Stimulated activated CD4-positive, alpha-beta T cell treated with anti-CD3 and anti-CD28 coated beads, TNF-alpha, amount 100 ng/mL, for 24 hours (primary cell): ENCODE measurements at places on chromosomes 16 and 17.
A peak's percentile ranks its signal among the peaks of the same experiment; 100 is the strongest.

DNA sequence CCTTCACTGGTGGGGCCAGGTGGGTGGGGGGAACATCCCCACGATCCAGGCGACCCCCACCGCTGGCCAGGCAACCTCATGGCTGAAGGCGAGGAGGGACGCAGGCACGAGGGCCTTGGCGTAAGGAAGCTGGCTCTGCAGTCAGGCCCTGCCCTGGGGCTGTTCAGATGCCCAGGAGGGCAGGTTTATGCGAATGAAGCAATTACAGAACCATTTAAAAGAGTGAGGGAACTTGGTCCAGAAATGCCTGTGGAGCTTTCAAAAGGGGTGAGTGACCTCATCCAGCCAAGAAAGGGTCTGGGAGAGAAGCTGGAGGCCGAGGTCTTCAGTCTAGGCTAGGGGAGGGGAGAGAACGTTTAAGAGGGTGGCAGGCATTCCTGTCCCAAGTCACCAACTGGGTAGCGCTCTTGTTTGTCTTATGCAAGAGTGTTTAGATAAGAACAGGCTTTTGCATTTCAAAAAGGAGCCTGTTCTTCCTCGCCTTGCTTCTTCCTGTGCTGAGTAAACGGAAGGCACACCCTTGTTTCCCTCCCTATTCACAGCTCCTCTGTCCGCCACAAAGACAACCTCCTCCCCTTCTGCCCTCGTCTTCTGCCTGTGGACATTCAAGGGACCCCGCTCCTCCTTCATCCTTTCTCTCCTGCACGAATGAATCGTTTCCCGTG lies 183.5 kb upstream of the SDK2 start:
- DNase-seq = no peak

GRCh38 chr17:81082177-81083073 lies 47.5 kb downstream of the BAIAP2 start:
- no peak for DNase-seq

GRCh38 chr16:57985204-57986181 lies 14.6 kb upstream of the CNGB1 start:
- DNase-seq = no peak

GRCh38 chr17:9677411-9677810 lies 32.1 kb downstream of the USP43 start:
- DNase-seq = no peak

GRCh38 chr16:81210807-81211206 lies 27.7 kb upstream of the BCO1 start:
- DNase-seq = no peak

- DNase-seq = no peak
These were observed 188.0 kb upstream of the TNRC6C start for GRCh38 chr17:77770331-77771105.

DNA sequence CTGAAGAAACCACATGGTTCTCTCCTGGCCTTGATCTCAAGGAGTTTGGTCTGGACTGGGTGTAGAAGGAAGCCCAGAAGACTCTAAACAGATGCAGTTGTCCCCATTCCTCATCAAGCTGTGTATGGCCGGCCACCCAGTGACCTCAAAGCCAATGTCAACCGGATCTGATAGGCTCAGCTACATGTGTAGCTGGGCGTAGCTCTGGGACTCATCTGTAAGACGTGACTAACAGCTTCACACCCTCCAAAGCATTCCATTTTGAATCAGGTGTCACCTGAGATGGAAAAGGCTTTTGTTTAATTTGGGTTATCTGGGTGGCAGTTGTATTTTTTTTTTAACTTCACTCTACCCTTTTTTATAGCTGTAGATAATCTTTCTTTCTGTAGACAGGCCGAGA lies 130.4 kb downstream of the ABCC12 start:
- DNase-seq = no peak

GRCh38 chr16:4613636-4614570 lies 785 bp downstream of the UBALD1 start:
- no peak for DNase-seq

DNA sequence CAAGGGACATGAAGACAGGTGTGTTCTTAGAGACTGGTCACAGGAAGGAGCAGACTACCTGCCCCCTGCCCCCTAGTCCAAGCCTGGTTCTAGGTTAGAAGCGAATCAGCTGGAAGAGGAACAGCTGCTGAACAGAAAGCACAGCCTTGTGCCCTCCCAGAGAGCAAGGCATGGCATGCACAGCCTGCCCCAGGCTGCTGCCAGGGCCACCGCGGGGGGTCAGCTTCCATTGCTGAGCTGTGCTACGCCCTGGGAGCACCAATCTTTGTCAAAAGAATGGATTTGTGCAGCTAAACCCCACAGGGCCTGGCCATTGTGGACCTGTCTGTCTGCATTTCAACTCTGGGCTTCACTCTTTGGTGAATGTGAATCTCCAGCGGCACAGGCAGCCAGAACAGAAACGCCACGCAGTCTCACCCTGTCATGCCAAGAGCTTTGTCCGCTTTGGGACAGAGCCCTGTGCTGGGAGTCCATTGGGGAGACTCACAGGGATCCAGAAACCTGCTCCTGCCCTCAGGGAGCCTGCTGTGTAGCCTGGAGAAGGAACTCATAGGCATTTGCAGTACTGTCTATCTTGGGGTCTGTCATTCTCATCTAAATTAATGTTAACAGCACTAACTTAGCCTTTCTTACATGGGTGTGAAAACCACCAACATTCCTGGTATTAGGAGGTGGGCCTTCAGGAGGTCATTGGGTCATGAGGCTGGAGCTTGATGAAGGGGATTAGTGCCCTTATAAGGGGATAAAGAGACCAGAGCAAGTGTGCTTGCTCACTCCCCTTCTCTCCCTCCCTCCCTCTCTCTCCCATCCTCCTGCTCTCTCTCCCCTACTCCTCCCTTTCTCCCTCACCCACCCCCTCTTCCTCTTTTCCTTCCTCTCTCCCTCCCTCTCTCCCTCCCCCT lies 25.6 kb upstream of the CDRT4 start:
- no peak for DNase-seq

DNA sequence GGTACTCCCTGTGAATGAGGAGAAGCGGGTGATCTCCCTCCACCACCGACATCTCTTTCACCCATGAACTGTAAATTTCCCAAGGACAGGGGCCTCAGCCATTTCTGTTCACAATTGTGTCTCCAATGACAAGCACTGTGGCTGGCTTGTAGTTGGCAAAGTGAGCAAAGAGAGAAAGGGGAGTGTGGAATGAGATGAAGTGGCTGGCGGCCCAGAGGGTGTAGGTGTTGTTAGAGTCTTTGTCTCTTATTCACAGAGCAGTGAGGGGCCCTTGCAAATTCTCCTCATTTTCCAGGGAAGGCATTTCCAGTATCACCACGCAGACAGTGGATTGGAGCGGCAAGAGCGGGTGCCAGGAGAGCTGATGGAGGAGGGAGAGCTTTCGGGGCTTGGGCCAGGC lies 411.7 kb upstream of the EEF2KMT start:
- DNase-seq = no peak

- no peak for DNase-seq
These were observed 84.7 kb downstream of the LMF1 start for GRCh38 chr16:886084-886543.

DNA sequence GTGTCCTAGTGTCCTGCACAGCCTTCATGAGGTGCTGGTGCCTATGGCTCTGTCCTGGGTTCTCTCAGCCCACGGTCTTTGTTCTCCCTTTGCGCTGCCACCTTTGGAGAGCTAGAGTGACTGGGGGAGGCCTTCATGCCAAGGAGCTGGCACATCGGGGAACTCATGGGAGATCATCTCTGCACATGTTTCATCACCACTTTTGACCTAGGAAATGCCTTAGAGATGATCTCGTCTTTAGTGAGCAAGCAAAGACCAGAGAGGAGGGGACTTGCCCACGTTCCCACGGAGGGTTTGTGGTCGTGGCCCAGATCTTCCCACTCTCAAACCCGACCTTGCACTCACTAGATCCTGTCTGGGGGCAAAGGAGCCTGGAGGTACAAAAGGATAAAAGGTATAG lies 23.5 kb downstream of the TBX4 start:
- no peak for DNase-seq

DNA sequence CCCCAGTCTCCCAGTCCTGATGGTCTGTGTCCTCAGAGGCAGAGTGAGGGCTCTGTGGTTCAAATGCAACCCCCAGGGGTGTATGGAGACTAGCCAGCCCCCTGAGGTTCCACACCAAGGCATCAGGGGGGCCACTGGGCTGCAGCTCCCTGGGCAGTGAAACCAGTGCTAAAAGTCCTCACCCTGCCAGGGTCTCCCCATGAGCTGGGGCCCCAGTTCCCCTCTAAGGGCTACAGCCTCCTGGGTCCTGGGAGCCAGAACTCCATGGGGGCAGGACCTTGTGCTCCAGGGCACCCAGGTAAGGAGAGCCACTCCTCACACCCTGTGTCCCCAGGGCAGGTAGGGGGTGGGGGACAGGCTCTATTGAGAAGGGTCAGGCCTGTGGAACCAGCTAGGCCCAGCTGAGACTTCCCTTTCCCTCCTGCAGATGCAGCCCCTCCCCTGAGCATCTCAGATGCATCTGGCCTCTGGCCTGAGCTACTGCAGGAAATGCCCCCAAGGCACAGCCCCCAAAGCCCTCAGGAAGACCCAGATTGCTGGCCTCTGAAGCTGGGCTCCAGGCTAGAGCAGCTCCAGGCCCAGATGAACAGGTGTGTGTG lies 6.4 kb upstream of the DCAF7 start:
- DNase-seq = no peak

GRCh38 chr17:40224718-40225550 lies 5.8 kb downstream of the WIPF2 start:
- no peak for DNase-seq

- DNase-seq = no peak
These were observed 168.6 kb upstream of the IRX3 start for GRCh38 chr16:54455030-54455725.

- no peak for DNase-seq
These were observed 168.1 kb downstream of the ZFHX3 start for GRCh38 chr16:72879846-72880245.

DNA sequence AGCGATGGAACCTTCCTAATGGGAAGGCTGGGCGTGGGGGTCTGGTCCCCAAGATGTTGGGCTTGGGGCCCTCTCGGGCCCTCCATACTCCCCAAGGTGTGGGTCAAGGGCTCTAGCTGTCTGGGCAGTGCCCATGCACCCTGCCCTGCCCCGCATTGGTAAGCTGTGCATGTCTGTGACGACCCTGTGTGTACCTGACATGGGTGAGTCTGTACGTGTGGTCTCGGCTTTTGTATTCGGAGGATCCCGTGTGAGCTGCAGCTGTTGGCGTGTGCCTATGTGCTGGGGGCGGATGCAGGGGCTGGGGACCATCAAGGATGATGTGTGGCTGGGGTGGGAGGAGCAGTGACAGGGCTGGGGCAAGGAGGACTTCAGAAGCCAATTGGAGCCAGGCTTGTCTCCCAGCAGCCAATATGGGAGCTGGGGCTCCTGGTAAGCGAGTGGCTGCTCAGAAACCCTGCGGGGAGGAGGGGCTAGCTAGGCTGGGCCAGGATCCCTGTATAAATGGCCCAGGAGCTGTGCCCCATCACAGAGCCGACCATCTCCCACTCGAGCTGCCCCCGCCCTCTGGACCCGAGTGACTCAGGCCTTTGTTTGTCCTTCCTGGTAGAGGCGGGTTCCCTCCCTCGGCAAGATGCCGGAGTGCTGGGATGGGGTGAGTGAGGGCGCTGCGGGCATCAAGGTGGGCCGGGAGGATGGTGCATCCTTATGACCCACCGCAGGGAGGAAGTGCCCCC lies at the start of gene NDRG4:
Gene NDRG4, plus strand, starts transcription at position 529 of the 737 bp plus-strand sequence. Its CDS starts 106 bp downstream, at position 635.
- peak; percentile 46 for DNase-seq

DNA sequence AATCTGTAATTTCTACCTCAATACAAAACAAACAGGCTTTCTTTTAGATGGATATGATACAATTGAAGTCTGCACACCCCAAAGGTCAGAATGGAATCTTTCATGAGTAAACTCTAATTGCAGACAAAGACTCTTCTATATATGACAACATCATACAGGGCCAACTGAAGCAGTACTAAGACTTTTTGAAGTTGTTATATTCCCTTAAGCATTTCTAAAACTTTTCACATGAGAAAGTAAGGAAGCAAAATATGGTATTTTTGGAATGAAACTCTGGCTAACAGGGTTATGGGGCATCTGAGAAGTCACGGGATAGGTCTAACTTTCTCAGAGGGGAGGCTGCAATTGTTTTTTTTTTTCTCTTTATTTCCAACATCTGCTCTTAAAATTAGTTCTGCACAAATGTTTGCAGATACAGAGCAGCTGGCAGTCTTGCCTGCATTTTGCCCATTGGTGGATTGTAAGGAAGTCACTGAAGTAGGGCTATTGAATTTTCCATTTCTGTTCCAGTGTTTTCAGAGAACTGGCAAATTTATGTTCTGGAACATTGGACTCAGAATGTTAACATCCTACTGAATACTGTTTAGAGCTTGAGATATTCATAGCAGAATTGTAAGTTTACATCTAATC lies 59.1 kb downstream of the SSH2 start:
- DNase-seq = no peak

- no peak for DNase-seq
These were observed 48.3 kb downstream of the HIC1 start for GRCh38 chr17:2102931-2103809.

GRCh38 chr17:31888124-31888523 lies 13.4 kb downstream of the UTP6 start:
- no peak for DNase-seq

- no peak for DNase-seq
These were observed 2.1 kb downstream of the SPAG9 start for GRCh38 chr17:51118330-51119195.

- no peak for DNase-seq
These were observed 588 bp downstream of the APRT start for GRCh38 chr16:88810912-88811768.

DNA sequence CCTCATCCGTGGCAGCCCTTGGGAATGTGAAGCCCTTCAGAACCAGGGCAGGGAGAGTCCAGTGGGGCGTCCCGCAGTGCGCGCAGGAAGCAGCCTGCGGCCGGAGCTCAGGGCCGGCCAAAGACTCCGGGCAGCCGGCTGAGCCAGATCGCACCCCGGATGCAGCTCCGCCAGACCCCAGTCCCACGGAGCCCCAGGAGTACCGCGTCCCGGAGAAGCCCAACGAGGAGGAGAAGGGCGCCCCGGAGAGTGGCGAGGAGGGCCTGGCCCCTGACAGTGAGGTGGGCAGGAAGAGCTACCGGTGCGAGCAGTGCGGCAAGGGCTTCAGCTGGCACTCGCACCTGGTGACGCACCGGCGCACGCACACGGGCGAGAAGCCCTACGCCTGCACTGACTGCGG lies 6.9 kb downstream of the ZNF205 start:
- DNase-seq = no peak

GRCh38 chr17:15884731-15885130 lies 60.2 kb upstream of the ADORA2B start:
- DNase-seq = no peak

DNA sequence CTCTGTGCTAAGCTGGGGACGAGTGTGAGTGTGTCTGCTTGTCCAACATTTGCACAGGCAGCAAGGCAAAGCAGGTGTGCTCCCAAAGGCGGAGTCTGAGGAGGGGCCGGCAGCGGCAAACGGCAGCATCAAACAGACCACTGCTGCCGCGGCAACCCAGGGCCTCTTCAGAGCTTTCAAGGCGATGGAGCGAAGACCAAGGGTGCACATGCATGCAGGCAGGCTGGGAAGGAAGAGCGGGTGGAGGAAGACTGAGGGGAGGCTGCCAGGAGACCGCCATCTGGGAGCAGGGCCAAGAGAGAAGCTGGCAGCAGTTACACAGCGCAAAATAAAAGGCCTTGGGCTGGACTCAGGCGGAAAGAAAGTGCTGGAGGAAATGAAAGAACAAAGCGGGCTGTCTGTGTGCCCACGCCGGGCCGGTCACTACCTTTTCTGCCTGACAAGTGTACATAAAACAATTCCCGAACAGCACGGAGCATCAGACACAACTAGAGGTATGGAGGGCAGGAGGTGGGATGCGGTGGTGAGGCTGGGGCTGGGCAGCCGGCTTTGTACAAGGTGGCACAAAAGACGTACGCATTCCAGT lies 8.5 kb downstream of the TIMM22 start:
- DNase-seq = no peak
